CD8-positive, alpha-beta T cell (primary cell): ENCODE measurements at places on chromosomes 6 and 20.

GRCh38 chr6:35177596-35177995 lies 36.2 kb upstream of the SCUBE3 start:
- DNase-seq, result no peak

GRCh38 chr6:3775386-3775785 lies 23.9 kb upstream of the PXDC1 start:
- no peak for DNase-seq

DNA sequence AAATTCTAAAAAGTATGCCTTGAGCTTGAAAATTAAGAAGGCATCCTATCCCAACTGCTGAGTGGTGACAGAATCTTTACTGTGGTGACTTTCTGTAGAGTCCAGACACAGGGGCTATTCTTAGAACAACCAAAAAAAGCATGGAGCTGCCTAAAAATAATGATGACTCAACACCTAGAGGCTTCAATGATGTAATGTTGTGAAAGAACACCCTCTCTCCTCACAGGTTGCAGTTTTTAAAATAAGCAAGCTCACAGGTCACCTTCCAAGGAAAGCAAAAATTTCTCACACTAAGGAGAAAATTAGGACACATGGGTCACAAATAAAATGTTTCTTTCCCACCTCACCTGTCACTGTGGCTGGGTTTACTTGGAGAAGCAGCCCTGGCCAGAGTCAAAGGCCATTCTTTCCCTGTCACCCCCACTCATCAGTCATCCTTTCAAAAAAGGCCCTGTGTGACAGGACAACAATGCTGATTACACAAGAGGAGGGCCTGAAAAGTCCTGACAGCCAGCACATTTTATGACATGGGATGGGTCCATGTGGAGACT lies 53.5 kb downstream of the RCAN2 start:
- no peak for DNase-seq

- DNase-seq, result no peak
These were observed 42.5 kb upstream of the SLC22A1 start for GRCh38 chr6:160078883-160079685.

GRCh38 chr20:56467968-56468315 lies 485 bp upstream of the RTF2 start:
- no peak for DNase-seq

- DNase-seq, result no peak
These were observed 155.2 kb upstream of the PTPN1 start for GRCh38 chr20:50354721-50355589.

DNA sequence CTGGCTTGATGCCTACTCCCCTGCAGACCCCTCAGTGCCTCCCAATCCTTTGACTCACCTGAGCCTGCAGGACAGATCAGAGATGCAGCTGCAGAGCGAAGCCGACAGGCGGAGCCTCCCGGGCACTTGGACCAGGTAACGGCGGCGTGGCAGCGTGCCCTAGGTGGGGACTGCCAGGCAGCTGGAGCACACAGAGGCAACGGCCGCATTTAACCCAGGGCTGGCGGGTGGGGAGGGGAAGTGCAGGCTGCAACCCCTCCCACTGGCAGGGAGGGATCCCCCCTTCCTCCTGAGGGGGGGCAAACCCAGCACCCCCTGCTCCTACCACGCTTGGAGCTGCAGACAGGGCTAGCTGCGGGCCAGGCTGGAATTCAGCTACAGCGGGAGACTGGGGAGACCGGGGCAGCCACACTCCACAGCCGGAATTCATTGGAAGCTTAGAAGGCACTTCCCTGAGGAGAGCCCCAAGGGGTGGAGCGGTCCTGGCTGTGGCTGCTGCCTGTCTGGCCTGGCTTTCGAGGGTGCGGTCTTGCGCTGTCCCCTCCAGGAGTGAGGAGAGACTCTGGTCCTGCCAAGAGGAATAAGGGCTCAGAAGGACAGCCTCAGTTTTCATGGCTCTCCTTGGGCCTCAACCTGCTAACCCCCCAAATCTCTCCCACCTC lies at the start of gene MATN4:
TSS of gene MATN4 (minus strand) at position 183 of the 662 bp plus-strand sequence. CDS start 2,717 bp downstream, outside the sequence.
- no peak for DNase-seq

DNA sequence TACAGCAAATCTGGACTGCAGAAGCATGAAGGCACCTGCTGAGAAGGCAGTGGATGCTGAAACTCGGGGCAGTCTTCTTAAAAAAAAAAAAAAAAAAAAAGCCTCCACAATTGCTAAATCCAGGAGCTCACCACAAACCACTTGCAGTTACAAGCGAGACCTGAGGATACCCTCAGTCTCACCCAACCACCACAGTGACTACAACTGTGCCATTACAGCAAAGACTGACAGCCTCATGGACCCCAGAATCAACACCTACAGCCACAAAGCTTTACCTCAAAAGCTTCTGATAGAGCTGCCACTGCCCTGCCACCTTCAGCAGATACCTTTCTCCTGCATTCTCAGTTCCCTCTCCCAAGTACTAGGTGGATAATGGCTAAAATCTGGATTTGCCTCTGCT lies 9.0 kb downstream of the COL21A1 start:
- no peak for DNase-seq

- no peak for DNase-seq
These were observed 22.5 kb downstream of the HFE start for GRCh38 chr6:26109772-26110171.

DNA sequence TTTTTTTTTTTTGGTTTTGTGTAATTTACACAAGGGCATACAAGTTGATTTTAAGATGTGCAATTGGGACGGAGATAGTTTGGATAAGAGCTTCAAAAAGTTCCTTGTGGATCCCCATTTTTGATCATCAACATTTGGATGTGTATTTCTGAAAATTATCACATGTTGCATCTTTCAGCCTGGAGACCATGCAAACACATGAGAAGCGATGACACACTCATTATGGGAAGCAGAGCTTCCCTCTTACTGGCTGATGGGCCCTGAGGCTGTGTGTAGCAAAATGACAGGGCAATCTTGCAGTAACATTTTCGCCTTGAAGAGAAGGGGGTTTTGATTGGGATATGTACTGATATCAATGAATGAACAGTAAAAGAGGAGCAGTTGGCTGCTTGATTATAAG lies 22.0 kb upstream of the RIPK1 start:
- DNase-seq, result no peak

DNA sequence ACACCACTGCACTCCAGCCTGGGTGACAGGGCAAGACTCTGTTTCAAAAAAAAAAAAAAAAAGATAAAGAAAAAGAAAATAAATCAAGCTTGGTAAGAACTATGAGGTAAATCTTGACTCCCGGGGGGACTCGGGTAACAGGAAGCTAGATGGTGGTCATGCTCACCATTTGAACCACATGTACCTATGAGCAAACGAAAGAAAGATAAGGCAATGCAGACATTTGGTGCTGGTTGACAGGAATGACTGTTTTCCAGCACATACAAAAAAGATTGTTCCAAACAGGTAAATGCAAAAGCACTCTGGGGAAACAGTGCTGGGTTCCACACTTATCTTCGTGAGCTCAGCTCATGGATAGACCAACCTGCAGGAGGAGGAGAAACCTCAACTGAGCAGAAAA lies 22.8 kb upstream of the PTPN1 start:
- DNase-seq, result no peak

DNA sequence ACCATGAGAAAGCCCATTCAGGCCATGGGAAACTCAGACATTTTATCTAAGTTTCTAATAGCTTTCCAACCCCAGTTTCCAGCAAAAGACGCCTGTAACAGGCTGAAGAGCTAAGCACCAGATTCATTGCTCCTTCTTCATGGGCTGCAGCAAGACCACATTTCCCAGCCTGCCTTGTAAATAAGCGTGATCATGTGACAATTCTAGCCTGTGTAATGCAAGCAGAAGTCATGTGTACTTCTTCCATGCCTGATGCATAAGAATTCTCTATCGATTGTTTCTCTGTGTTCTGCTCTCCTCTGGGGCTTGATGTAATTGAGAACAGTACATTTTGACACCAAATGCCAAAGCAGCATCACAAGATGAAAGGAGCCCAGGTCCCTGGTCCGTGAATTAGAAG lies 6.8 kb downstream of the PCSK2 start:
- DNase-seq, result no peak

GRCh38 chr20:25503936-25504335 lies 81.4 kb downstream of the NINL start:
- DNase-seq, result no peak

DNA sequence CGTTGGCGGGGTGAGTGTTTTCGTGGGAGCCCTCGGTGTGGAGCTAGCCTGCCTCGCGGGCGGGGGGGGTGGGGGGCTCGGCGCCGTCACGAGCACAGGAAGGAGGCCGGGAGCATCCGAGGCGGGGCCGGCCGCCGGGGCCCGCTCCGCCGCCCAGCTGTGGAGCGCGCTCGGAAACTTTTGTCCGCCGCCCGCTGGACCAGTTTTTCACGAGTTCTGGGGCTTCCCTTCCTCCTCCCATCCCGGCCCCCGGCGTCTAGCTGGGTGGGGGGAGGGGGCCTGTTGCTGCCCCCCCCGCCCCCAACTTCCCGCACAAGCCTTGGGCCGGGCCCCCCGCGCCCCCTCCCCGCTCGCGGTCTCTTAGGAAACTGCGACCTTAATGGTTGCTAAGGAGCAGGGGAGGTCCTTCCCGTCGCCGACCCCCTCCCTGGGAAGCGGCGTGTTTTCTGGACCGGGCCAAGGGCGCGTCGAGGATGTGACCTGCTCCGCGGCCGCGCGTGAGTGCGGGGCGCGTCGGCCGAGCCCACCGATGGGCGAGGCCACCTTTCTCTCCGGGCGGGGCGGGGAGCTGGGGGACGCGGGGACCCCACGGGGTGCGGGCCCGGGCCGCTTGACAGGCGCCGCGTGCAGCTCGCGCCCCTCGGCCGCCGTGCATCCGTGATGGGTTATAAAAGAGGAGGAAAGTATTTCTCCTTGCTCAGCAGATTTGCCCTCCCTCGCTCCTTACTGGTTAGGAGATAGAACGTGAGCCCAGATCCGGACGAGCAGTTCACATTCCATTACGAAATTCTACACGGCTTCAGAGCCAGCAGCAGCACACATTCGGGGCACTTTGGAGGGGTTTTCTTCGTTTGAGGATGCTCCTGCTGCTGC lies 1.4 kb downstream of the RREB1 start:
- DNase-seq, result peak; percentile 19
